ENCODE measurements at places on chromosomes 5 and 9.

- DNase-seq, result no peak
These were observed 58.9 kb downstream of the RGS3 start for GRCh38 chr9:113522419-113522818.

DNA sequence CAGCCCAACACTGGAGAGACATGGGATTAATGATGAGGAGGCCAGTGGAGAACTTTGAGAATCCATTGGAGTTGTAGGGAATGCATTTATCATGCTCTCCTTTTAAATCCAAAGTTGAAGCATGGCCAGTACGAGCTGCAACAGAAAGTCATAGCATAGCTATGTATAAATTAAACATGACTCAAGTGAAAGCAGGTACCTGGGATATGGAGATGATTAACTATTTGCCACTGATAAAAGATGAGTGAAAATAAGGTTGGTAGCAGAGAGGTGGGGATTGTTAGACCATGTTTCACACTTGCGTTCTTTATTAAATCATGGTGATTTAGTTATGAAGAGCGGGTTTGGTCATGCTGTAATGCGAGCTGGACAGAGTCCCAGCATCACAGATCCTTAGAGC, 189.6 kb downstream of the ARHGEF28 start:
- no peak for DNase-seq

DNA sequence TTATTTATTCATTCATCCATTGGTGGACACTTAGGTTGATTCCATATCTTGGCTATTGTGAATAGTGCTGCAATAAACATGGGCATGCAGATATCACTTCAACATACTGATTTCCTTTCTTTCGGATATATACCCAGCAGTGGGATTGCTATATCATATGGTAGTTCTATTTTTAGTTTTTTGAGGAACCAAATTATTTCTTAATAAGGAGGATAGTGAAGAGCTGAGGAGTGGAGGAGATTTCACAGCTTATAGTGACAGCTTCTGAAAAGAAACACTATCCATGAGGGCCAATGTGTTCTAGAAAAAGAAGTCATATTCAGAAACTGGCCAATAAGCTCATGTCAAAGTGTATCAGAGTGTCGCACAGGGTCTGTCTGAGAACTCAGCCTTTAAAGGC, 183.3 kb downstream of the SEC61B start:
- DNase-seq, result peak; percentile 73

DNA sequence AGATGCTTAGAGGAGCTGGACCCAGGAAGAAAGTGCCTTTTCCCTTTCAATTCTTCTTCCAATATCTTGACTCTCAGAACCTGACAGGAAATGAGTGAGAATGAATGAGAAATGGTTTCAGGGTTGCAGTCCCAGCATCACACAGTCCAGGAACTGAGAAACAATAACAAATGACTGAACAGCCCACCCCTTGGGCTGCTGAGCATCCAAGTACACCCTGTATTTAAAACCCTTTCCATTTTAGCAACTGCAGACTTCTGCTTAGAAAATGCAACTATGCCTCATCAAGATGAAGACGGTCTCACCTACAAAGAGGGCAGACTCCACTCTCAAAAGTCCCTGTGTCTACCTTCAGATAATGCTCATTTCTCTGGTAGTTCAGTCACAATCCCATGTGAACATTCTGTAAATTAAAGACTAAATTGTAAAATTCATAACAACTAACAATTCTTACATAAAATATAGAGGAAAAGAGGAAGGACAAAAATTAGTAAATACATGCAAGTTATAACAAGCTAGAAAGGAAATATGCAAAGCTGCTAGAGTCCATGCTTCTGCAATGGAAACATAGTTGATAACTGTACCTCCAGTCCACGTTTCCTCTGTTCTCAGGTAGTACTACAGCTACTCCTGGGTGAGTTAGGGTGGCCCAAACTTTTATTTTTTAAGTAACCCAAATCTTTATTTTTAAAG, 316.5 kb downstream of the ICE1 start:
- no peak for DNase-seq

DNA sequence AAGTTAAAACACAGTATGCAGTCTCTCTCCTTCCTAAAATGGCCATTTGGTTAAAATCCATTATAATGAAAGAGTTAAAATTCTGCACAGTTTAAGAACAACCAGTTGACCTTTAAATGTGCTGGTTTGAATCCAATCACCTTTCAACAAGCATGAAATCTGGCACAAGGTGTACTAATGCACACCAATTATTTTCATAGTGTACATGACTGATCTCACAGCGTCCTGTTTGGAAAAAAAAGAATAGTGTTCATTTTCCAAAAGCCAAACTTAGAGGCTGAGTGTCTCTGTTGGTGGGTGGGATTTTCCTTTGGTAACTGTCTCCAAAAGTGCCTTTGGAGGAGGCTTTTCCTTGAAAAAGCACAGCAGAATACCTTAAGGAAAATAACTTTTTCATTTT, 180.6 kb downstream of the DEPDC1B start:
- DNase-seq, result no peak

All from inflammatory macrophage treated with lipopolysaccharide for 4 hours (primary cell).